Myocyte (in vitro differentiated cells): ENCODE measurements at places on chromosomes 7 and 10. TPM values are rescaled to one million over a fixed set of nuclear protein-coding genes. Genes with fewer than 3 reads are reported as not detected.

- peak; percentile 17 for DNase-seq
Observed at GRCh38 chr7:80279760-80280159, 145.1 kb downstream of the GNAI1 start.

GRCh38 chr10:19713800-19714525, 102.3 kb upstream of the PLXDC2 start:
- DNase-seq = no peak

DNA sequence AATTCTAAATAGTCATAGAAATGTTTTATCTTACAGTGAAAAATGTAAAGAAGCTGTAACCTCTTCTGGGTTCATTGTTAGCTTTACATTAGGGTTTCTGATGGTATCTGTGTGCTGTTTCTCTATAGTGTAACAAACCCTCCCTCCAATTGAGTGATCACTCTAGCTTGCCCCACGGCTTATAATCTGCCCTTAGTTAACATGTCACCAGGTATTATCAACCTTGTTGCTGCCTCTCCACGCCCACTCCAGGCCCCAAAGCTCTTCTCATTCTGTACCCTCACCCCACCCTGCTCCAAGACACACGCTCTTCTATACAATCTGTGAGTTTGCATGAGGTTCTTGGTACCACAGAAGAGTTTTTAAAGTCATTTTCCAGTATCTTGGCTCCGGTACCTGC, 139.4 kb downstream of the ARID5B start:
- no peak for DNase-seq

DNA sequence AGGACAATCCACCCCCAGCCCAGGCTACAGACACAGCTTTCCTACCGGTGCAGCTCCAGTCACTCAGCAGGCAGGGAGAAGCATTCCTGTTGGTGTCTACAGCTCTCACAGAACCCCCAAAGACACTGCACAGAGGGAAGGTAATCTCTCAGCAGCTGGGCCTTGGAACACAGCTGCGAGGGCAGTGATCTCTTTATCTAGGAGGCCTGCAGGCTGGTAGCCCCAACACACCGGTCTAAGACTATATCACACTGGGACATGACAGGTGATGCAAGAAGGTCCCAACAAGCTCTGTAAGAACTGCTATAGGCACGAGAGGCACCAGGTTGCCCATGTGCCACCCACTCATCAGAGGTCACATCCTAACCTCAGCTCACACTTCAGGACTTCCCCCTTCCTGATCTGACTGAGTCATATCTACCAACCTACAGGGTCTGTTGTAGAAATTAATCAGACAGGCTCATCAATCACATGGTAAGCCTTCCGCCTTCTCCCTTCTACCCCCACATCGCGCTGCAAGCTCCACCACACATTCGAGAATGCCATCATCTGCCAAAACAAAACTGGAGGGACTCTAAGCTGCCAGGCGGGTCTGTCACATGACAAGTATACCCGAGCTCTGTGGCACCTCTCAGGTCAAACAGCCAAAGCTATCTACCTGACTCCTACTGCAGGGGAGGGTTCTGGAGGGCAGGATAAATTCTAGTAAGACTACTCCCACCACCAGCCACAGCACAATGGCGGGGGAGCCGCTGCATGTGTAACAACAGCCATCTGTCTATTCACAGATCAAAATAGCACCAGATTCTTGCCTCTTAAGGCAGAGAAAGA, 26.1 kb downstream of the FAM53B start:
- DNase-seq = peak; percentile 61

GRCh38 chr10:8817299-8817698, 762.8 kb downstream of the GATA3 start:
- DNase-seq = no peak

GRCh38 chr10:33547976-33548375, 213.5 kb upstream of the NRP1 start:
- DNase-seq = no peak

DNA sequence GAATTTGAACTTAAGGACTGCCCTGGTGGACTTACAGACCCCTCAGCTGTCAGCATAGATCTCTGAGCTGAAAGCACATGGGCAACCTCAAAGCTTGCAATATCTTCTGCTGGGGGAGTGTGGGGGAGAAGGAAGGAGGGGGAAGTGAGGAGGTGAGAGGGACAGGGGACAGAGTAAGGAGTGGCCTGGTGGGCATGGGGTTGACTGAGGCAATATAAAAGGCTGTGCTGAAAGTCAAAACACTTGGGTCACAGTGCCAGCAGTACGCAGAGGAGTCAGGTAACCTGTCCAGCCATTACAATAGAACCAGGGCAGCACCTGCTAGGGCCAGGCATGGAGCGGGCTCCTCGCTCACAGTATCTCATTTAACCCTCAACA, 43.2 kb downstream of the PPP1R3C start:
- DNase-seq = no peak

DNA sequence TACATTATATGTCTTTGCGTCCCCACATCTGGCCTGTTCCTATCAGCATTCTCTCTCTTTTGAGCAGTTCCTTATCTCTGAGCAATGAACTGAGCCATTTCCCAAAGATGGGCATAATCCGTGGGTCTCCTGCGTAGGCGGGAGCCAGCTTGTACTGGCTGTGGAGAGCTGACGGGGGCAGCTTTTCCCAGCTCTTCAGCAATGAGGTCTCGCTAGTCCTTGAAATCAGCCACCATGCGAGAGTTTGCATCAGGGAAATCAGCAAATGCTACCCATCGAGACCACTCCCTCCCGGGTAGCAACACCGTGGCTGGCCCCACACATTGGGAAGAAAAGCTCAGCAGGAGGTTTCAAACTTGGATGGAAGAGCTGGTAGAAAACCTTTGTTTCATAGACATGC, 51.9 kb upstream of the FAM180A start:
- no peak for DNase-seq

- peak; percentile 89 for DNase-seq
Observed at GRCh38 chr10:23412223-23412622, 26.7 kb upstream of the OTUD1 start.

GRCh38 chr7:4612939-4613841, 68.9 kb upstream of the FOXK1 start:
- DNase-seq = peak; percentile 38

DNA sequence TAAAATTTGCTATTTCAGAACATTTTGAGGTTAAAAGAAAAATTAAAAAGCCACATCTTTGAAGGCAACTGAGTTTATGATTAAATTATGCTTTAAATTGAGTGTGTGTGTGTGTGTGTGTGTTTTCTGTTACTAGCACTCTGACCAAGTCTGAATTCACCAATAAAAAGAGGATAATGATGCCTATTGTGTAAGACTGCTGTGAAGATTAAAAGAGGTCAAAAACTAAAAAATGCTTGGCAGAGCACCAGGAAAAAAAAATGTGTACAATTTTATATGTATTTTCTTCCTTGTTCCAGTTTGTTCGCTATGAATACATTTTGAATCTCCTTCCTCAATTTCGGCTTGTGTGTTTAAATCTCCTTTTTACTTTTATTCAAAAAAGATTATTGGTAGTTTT, 316.6 kb upstream of the MAGI2 start:
- DNase-seq = no peak

DNA sequence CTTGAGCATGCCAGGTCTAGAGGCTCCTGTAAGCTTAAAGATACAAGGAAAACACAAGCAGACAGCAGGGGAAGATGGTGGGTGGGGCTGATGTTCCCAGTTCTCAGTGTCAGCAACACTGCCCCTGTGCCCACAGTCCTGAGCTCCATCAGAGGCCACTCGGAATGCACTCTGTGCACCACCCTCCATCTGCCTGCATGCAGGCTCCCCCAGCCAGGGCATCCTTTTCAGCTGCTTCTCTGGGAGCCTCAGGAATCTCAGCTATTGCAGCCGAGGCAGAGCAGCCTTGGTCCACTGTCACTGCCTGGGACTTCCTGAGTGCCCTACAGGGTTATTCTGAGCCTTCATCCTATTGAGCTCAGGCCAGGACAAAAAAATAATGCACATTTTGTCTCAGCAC, 22.2 kb downstream of the LBX1 start:
- peak; percentile 65 for DNase-seq

DNA sequence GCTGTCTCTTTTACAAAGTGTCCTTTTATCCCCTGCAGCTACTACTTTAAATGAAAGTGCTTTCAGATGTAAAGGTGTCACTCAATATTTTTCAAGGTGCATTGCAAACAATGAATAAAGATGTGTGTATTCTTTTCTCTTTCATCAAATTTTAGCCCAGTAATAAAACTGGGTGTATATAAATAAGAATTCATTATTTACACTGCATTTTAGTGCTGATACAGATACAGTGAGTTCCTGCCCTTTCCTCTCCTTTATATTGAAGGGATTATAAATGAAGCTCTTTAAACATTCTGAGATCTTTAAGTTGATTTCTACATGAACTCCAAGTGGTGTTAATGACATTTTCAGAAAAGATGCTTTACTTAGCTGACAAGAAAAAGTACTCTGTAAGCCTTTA, 517.5 kb downstream of the PHTF2 start:
- DNase-seq = no peak

GRCh38 chr10:6756716-6757115, 176.6 kb upstream of the PRKCQ start:
- DNase-seq = no peak

DNA sequence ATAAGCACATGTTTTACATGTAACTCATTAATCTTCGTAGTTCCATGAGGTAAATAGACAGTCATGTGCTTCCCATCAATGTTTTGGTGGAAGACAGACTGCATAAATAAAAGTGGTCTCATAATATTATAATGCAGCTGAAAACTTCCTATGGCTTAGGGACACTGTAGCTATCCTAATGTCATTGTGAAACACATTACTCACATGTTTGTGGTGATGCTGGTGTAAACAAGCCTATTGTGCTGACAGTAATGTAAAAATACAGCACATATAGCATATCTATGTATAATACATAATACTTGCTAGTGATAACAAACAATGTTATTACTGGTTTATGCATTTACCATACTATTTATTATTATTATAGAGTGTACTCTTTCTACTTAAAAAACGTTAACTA, 37.2 kb upstream of the PLXDC2 start:
- DNase-seq = no peak

GRCh38 chr7:51027106-51027934, 244.6 kb upstream of the GRB10 start:
- DNase-seq = no peak

DNA sequence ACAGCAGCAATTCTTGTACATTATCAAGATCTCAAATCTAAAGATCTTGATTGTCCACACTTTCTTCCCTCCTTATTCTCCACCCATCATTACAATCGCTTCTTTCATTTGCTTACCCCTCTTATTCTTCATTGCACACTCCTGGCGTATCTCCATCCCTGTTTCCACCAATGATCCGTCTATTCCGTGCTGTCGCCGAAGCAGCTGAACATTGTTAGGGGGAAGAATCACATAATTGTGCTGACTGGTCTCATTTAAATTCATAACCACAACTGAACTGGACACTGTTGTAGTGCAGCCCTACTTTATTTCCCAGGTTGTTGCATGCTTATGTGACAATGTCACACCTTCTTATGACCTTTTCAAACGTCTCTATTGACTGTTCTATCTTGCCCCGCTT, 18.9 kb upstream of the NRP1 start:
- no peak for DNase-seq

GRCh38 chr10:123622381-123622780, 43.8 kb upstream of the GPR26 start:
- DNase-seq = peak; percentile 3

DNA sequence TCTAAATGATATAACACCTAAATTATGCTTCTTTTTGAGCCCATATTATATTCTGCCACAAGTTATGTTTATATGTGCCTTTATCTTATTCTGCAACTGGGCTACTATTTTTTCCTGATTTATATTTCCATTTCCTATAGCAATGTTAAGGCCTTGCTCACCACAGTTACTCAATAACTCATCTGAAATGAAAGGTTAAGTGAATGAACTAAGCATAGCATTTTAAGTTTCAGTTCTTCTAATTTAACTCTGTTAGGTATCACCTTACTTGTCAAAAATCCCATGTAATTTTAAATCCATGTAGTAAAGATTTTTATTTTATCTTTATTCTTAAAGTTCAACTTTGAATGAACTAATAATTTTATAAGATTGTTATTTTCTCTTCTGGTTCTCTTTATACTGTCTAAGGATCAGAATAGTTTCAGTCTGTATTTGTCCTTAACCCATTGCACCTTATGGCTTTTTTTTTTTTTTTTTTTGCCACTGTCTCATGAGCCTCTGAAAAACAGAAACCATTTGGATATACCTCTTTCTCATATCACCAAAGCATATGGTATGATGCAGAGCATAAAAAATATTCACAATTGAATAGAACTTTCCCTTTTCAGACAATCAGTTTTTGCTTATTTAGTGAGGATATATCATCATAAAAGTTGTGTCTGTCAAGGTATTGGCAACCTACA, 301.8 kb upstream of the ZWINT start:
- DNase-seq = no peak

GRCh38 chr7:17976952-17977351, 36.7 kb upstream of the SNX13 start:
- DNase-seq = no peak

DNA sequence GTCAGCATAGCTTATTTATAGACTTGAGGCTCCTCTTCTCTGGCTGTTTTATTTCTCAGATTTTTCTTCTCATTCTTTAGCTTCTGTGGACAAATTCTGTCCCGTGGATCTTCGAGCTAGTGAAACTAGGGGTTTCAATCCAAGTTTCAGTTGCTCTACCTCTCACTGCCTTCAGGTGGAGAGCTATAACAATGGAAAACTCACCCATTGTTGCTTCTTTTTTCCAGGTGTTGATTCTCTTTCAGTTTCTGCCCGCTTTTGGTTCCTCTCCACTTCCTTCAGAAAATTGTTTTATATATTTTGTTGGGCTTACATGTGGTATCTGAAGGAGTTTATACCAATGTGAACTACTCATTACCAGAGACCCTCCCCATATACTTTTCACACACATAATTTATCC, 266.1 kb downstream of the TCF7L2 start:
- no peak for DNase-seq

DNA sequence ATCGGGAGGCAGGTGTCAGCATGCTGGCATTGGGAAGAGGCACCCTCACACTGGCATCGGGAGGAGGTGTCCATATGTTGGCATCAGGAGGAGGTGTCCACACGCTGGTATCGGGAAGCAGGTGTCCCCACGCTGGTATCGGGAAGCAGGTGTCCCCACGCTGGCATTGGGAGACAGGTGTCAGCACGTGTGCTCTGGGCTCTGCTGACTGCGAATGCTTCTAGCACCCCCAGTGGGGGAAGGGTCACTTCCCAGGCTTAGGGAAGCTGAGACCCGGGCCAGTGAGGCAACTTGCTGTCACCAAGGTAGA, 92.5 kb upstream of the IKZF1 start:
- DNase-seq = no peak

The HPSE2 gene
- not detected in 2 replicates for total RNA-seq

The ANKRD30A gene
- total RNA-seq = not detected in 2 replicates

The LBX1 gene
- total RNA-seq = 11.7 and 14.1 TPM in 2 replicates

The HERPUD2 gene
- 24.6 and 25.2 TPM in 2 replicates for total RNA-seq

The SPDYE6 gene
- not detected in 2 replicates for total RNA-seq

The LFNG gene
- total RNA-seq = 6.8 and 10.8 TPM in 2 replicates

The CALCR gene
- not detected in 2 replicates for total RNA-seq

The PON1 gene
- total RNA-seq = not detected in 2 replicates

The TUBB8 gene
- total RNA-seq = not detected in 2 replicates
